ENCODE measurements at places on chromosomes 5 and 9.

- DNase-seq = no peak
These were observed 32.9 kb downstream of the FCHO2 start for GRCh38 chr5:72988769-72989168.

DNA sequence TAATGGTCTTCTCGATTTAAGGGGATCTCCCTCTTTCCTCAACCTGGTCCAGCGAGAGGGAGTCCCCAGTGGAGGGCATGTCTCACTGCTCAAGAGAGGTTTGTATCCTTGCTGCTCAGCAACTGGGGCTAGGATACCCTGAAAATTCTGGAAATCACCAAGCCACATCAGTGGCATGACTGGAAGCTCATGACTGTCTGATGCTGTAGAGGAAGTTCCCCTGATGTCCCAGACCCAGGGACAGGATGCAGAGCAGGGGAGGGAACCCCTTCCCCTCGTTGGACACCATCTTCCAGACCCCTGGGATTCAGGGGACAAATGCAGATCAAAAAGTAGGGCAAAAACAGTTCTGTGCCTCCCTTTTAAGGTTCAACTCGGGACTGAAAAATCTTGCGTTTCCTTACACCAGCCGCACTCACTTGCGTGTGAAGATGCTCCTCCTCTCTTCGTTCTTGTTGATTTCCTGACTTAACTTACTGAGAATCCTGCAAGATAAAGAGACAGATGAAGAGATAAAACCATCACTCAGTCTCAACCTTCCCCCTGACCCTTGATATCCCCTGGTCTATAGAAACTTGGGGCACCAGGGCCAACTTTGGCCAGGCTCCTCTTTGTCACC lies 22.1 kb downstream of the LCP2 start:
- no peak for DNase-seq

DNA sequence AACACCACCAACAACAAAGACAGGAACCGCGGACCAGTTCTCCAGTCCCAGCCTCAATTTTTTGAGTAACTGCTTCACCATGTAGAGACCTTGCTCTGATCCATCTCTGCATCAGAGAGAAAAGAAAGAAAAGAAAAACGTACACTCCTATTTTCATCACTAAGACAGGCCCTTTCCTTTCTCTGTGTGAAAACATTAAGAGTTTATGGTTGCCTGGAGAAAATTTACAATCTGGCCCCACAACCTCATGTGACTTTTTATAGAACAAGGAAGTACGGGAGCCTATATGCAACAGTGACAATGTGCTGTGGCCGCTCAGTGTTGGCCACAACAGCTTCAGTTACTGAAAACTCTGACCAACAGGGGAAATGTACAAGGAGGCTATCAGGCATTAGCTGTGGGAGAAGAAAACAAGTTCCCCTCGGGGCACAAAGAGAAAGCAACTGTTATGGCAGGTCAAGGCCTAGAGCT lies 272.9 kb upstream of the PTGER4 start:
- DNase-seq = no peak

DNA sequence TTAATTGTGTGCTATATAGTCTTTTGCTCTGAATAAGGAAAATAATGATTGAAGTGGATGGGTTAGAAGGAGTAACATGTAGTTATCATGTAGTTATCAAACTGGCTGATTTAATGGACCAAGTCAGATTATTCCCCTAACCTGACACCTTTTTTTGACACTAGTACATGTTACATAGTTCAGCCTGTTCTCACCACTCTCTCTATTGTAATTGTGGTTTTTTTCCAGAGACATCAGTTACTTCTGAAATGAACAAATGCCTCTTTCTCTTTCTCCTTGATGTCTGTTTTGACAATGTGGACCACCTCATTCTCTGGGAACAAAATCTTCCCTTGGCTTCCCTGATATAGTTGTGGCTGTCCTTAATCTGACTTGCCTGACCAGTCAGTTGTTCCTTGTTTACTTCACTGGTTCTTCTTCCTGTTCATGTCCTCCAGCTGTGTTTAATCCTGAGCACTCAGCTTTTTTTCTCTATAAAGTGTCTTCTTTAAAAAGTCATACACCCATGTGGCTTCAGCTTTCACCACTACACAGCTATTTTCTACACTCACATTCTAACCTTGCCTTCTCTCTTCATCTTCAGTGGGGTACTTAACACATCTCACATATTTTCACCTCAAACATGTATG lies 243.4 kb downstream of the ARRDC3 start:
- DNase-seq = no peak

DNA sequence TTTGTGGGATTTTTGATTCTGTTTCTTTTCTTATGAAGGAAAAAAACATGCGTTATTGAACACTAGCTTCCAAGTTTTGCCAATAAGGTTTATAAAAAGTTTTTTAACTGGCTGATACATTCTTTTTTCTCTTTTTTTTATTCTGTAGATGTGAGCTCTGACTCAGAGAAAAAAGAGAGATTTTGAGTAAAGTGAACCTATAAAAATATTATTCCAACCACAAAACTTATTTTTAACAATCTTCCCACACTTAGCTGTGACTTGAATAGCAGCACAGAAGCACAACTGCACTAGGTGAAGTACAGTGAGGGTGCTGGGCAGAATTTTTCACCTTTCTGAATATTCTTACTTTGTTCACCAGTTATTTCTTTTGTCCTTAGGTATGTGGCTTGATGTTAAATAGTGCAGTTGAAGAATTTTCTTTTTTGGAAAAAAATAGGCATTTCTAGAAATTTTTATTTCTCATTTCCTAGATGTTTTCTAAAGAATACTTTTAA lies 41.6 kb downstream of the CHSY3 start:
- DNase-seq = no peak

GRCh38 chr5:36535859-36536615 lies 70.4 kb upstream of the SLC1A3 start:
- DNase-seq = no peak

- no peak for DNase-seq
These were observed 139.5 kb downstream of the ZNF622 start for GRCh38 chr5:16326137-16326536.

DNA sequence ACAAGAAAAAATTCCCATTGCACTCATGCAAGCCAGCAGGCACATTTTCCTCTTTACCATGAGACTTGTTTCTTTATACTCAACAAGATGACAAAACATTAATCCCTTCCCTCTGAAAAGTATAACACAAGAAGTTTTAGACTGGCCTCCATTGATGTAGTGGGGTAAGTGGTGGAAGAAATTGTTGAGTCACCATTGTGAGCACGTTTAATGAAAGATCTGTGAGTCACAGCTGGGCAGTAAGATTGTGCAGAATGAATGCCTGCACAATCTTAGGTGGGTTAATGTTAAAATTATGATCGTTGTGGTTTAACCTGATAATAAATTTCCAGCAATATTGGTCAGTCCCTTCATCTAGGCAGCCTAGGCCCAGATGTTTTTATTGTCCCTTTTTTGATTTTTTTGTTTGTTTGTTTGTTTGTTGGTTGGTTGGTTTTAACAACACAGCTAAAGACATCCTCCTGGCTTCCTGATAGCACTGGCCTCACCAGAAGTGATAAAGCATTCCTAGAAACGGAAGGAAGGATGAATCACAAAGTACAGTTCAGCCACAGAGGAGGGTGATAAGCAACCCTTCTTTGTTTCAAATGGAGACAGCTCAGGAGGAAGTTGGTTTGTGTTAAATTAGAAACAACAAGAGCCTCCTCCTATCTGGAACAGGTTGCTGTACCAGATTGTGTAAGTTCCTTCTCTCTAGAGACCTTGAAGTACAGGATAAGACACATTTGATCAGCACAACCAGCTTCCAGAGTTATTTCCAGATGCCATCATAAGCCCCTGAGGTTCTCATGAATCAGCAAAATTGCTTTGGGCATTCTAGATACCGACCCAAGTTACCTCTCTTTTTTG lies 40.3 kb downstream of the SLC24A2 start:
- DNase-seq = no peak

- DNase-seq = no peak
These were observed 915.7 kb downstream of the EFNA5 start for GRCh38 chr5:106755066-106755465.

- no peak for DNase-seq
These were observed 3.3 kb upstream of the LHX2 start for GRCh38 chr9:124008303-124008693.

GRCh38 chr5:943918-944620 lies 51.4 kb downstream of the TRIP13 start:
- no peak for DNase-seq

- DNase-seq = no peak
These were observed 666 bp downstream of the PPARGC1B start for GRCh38 chr5:149730620-149731331.

GRCh38 chr9:121075251-121076036 lies 689 bp downstream of the CNTRL start:
- DNase-seq = peak; percentile 50

GRCh38 chr5:118379470-118379869 lies 608.9 kb downstream of the DTWD2 start:
- peak; percentile 18 for DNase-seq

DNA sequence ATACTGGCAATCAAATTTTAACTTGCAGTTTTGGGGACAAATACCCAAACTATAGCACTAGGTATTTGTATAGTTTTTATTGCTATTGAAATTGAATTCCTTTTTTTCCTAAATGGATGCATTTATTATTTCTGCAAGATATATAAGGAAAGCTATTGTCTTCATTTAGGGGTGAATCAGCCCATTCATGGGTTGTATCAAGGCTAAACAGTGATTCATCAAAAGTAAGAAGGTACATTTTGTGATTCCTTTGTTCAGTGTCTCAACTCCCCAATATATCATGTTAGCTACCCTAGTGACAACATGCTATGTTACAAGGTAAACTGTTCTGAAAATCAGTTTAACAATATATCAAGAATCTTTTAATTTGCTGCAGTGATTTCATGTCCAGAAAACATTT lies 185.7 kb downstream of the PLK2 start:
- no peak for DNase-seq

DNA sequence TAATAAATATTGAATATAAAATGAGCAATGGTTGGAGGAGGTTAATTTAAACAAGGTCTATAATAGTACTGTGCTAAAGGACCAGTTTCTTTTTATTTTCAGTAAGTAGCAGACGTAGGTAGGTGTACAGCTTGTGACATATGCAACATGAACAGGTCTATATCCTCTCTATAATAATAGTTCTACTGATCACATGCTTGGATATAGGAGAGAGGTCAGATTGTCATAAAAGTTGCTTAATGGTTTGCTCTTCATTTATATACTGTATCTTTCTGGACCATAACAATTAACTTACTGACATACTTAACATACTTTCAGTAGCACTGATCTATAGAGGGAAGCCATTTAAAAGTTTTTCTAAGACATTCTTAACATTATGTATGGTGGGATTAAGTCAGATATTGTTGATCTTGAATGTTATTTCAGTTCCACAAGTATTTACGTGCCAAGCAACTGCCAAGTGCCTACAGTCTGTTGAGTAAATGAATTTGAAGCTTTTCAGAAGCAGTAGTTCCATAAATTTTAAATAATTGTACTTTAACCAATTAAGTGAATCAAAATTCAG lies 68.0 kb downstream of the DENND4C start:
- DNase-seq = no peak

DNA sequence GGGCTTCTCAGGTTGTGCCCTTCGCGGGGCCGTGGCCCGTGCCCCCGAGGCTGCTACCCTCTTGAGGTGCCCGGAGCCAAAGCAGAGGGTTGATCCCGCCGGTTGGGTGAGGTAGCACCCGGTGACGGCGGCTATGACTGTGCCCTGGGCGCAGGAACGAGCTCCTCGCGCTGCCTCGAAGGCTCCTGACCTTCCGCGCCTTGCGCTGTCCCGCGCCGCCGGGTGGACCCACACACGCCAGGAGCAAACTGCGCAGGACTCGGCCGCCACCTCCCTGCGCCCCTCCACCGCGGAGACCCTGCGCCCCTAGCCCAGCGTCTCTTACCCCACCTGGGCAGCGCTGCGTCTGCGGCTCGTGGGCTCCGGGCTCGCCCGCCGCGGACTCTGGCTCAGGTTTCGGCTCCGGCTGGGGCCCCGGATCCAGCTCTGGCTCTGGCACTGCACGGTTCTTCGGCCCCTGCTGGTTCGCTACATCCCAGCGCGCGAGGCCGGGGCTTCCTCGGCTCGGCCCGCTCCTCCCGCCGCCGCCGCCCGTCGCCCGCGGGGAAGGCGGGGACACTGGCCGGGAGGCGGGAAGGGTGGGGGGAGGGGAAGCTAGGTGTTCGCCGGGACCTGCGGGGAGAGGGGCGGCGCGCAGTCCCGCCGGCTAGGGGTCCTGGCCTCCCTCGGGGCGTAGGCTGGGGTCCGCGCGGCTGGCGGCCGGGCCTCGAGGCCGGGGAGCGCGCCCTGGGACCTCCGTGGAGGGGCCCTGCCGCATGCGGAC lies 5.4 kb upstream of the PITX1 start:
- no peak for DNase-seq

DNA sequence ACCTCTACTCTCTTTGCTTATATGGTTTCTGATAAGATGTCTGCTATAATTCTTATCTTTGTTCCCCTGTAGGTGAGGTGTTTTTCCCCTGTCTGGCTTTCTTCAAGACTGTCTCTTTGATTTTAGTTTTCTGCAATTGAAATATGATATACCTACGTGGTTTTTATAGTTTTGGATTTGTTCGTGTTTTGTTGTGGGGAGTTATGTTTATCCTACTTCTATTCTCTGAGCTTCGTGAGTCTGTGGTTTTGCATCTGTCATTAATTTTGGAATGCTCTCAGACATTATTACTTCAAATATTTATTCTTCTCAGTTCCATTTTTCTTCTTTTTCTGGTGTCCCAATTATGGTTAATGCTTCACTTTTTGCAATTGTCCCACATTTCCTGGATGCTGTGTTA lies 521.3 kb downstream of the KCTD16 start:
- DNase-seq = no peak

DNA sequence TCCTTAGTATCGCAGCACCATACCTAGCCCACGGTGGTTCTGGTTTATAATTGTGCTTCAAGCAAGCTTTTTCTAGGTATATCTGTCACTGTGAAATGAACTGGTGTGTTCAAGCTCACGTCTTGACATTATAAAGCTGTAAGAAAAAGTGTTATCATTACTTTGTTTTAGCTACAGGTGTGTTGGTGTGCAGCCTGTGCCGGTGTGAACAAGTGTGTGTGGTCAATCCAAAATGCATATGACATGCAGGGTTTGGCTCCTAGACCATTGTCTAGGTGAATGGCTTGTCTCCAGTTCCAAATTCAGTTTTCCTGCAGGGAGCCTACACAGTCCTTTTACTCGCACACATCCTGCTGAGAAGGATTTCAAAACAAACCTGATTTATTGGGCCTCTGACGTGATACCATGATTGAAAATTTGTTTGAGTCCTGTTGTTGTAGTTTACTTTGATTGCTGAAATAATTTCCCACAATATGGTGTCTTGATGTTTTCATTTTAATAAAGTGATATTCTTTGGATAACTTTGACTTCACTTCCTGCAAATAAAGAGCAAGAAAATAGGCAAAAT lies 3.7 kb downstream of the LSM11 start:
- DNase-seq = no peak

All from NCI-H1694 (cell line).